ENCODE measurements at places on chromosomes 2 and 18. TPM values are rescaled to one million over a fixed set of nuclear protein-coding genes. Genes with fewer than 3 reads are reported as not detected.

Gene CLHC1
- total RNA-seq, result 6.1 TPM

Gene SPRED2
- total RNA-seq, result 6.7 TPM

Gene SERPINB2
- not detected for total RNA-seq

Gene KCNG2
- total RNA-seq, result not detected

Gene PARD3B
- 0.46 TPM for total RNA-seq

- DNase-seq, result peak; percentile 28
These were observed 1.5 kb downstream of the GAREM1 start for GRCh38 chr18:32469190-32469651.

DNA sequence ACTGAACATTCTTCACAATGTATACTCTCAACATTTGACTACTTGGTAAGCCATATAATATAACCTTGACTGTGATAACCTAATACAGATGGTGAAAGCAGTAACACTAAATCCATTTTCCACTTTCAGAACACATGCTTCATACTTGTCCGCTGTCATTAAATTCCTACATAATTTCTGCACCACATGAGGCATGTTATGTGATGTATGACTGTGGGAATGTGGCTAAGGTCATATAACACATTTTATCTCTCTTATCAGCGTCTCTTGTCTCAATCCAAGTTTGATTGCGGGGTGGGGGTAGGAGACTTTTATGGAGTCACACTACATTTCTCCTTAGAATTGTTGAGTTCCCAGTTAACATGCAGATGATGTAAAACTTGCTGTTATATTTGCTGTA lies 110.9 kb downstream of the MTCL1 start:
- DNase-seq, result no peak

GRCh38 chr2:158049129-158049855 lies 52.4 kb upstream of the UPP2 start:
- DNase-seq, result no peak

DNA sequence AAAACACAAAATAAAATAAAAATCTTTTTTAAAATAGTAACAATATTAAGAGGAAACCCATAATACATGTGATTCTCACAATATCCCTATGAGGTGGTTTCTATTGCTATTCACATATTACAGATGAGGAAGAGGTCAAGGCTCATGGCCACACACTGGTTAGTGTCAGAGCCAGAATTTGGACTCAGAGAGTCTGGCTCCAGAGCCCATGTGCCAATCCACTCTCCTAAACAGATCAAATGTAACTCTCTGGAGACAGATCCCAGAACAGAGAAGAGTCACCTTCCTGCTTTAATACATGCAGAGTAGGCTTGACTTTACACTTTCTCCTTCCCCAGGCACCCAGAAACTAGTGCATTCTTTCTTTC lies 10.1 kb upstream of the SLC11A1 start:
- no peak for DNase-seq

GRCh38 chr18:29853126-29853525 lies 1189.4 kb downstream of the DSC3 start:
- DNase-seq, result no peak

Data from activated CD4-positive, alpha-beta T cell treated with anti-CD3 and anti-CD28 coated beads for 36 hours (primary cell).